Breast epithelium (tissue), 4 donors: ENCODE measurements at places on chromosomes 16 and 17. TPM values are rescaled to one million over a fixed set of nuclear protein-coding genes. Genes with fewer than 3 reads are reported as not detected.

The TMEM92 gene
- not detected for total RNA-seq

The HS3ST3B1 gene
- 0.96 TPM for total RNA-seq

The EIF4A3 gene
- total RNA-seq = 46.2 TPM

The C17orf107 gene
- total RNA-seq = 3.9 TPM
